ENCODE measurements at places on chromosomes 1 and 21.

DNA sequence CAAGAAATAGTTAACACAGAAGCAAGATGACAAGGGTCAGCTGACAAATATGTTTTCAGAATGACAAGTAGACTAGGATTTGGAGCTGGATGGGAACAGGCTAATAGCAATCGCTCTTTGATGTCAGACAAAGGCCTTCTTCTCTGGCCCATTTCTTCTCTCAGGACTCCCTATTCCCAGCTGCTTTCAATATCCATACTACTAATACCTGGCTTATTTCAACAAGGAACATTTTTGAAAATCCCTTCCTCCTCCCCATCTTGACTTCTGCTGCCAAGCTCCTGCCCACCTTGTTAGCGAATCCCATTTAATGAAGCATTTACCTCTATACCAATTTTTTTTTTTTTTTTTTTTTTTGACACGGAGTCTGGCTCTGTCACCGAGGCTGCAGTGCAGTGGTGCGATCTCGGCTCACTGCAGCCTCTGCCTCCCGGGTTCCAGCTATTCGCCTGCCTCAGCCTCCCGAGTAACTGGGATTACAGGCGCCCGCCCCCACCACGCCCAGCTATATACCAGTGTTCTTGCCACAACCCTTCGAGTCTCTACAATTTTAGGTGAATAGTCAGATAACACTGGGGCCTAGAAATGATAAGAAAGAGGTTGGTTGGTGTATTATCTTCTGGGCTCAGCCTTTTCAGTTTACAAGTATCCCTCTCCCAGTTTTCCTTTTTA, 68.4 kb downstream of the MACF1 start:
- no peak for DNase-seq

DNA sequence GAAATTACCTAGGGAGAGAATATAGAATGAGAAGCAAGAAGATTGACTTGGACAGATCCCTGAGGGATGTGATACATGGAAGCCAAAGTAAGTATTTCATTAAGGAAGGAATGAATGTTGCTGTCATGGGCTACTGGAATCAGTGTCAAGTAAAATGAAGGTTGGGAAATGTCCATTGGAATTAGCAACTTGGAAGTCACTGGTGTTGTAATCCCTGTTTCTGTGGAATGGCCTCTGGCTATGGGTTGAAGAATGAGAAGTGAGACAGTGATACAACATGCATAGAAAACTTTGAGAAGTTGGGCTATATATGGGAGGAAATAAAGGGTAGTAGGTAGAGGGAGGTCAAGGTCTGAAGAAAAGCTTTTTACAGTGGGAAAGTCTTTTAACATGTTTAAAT, 54.7 kb downstream of the CCDC18 start:
- no peak for DNase-seq

GRCh38 chr1:150543500-150544143, 5.6 kb upstream of the ADAMTSL4 start:
- no peak for DNase-seq

GRCh38 chr1:161930064-161930463, 93.6 kb downstream of the OLFML2B start:
- no peak for DNase-seq

DNA sequence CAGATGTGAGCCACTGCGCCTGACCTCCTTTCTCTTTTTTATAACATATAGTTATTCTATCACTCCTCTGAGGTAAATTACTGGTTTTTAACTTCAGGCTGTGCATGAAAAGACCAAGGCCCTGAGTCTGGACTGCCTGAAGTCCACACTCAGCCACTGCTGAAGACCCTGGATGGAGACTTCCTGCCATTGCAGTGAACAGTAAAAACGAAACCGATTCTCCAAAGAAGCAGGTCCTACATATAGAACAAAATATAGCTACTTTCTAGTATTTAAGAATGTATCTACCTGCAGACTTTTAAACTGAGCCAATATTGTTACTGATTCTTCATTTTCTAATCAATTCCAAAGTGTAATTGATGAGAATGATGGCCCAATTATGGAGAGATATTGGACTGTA, 232.8 kb downstream of the CHRM3 start:
- no peak for DNase-seq

GRCh38 chr21:35987475-35987874, 72.9 kb downstream of the SETD4 start:
- DNase-seq: no peak

DNA sequence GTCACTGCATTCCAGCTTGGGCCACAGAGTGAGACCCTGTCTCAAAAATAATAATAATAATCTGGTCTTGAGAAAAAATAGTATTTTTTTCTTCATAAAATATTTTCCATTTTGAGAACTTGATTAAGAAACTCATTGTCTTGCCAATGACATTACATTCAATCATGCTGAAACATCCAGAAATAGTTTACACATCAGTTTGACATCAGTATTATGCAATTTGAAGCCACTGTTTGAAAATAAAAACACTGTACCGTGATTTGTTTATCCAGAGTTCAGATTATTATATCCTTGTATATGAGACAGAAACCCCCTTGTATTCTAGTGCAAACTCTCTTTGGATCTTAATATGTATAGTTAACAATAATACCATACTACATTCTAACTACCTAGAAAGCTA, 6.9 kb downstream of the FMO2 start:
- DNase-seq: no peak

DNA sequence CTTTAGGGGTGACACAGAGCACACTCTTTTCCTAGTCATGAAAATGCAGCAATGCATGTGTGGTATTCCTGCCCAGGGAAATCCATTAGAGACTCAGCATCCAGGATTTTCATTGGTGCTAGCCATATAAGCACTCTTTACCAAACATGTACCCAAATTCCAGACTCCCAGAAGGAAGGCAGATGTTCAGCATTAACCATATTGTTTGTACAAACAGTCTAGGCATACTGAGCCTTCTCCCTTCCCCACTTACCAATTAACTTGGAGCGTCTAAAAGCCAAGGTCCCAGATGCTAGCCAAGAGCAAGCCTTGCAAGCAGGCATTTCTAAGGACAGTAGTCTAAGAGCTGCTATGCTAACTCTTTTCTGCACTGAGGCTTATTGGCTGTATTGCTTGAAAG, 27.9 kb downstream of the ZBED6 start:
- DNase-seq: no peak

- DNase-seq: no peak
These were observed 14.8 kb upstream of the PSMA5 start for GRCh38 chr1:109441069-109441468.

- peak; percentile 70 for DNase-seq
These were observed 24.1 kb downstream of the SLC26A9 start for GRCh38 chr1:205918955-205919746.

DNA sequence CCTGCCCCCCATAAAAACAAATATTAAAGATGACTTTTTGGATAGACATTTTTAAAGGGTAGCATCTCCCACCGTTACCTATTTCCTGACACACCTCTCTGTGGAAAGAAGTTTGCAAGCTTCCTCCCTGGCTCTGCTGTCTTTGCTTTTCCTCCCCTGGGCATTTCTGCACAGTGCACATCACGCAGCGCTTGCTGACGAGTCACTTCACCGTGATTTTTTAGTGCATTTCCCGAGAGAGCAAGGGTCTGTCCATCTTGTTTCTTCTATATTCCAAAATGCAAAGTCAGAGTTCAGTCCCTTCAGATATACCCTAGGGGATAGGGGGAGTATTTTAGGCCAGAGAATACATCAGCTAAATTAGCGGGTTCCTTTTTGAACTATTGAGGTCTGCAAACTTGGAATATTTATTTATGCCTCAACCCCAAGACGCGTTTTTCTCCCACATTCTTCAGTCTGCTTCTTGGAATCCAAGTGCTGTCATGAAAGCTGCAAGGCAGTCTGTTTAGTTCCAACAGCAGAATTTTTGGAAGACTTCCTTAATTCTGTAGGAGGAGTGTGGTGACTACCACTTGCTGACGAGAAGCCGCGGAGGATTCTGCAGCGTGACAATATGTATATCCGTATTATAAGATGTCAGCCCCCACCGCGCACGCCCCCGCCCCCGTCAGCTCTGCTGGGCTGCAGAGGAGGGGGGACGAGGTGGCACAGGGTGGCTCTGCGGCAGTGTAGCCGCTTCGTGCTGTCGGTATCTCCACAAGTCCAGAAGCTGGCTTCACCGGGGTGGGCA, 22.4 kb downstream of the SMYD2 start:
- no peak for DNase-seq

- DNase-seq: no peak
These were observed 93.7 kb upstream of the QSOX1 start for GRCh38 chr1:180061019-180061418.

- DNase-seq: no peak
These were observed 4.5 kb downstream of the PRAMEF12 start for GRCh38 chr1:12778061-12778460.

GRCh38 chr1:207972337-207972736, 61.4 kb upstream of the CD34 start:
- DNase-seq: no peak

- no peak for DNase-seq
These were observed 10.2 kb upstream of the SLC19A2 start for GRCh38 chr1:169495916-169496315.

Measured in CD4-positive, alpha-beta T cell treated with Interleukin-17A for 4 hours (primary cell).